Activated CD4-positive, alpha-beta T cell treated with anti-CD3 and anti-CD28 coated beads, Interleukin-2, amount 50 U/mL, for 16 hours (primary cell): ENCODE measurements at places on chromosomes 16 and 17.

DNA sequence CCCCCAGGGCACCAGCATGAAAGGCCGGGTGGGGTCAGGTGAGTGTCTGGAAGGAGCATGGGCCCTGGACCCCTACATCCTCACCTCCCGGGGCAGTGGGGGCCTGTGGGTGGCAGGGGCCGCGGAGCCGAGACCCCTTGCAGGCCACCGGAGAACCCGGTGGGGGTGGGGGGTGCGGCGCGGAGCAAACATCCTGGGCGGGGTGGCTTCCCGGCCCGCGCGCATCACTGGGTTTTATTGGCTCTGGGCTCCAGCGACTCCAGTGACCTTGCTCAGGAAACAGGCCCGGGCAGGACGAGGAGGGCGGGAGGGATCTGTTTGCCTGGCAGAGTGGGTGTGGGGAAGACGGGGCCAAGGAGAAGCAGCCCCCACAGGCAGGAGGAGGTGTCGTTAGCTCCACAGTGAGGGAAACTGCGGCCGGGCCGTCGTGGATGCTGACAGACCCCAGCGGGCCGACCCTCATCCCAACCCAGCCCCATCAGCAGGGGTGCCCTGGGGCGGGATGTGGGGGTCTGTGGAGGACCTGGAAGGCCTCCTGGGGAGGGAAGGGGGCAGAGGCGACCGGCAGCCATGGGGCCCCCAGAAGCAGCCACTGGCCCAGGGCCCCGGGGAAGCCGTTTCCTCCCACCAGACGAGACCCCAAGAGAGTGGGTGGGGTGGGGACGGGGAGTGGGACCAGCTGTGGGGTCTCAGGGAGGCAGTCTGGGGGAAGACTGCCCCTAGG, 10.6 kb downstream of the SSTR5 start:
- DNase-seq, result no peak

GRCh38 chr16:67529582-67530012, 968 bp downstream of the RIPOR1 start:
- DNase-seq, result no peak

DNA sequence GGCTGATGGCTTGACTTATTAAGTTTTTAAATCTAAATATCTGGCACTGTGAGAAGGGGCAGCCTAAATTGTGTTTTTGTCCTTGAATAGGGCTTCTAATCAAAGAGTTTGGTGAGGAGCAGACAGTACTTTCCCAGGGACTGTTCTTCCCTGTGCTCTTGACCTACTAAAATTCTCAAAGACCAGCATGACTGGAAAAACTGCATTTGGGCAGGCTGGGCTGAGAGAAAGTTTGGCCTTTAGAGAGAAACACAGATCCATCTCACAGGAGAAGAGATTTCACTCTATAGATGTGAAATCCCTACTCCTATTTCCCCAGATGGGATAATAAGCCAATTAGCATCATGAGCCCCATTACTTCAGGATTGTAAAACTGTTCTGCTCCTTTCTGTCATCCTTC, 7.3 kb downstream of the PCTP start:
- no peak for DNase-seq

GRCh38 chr16:28478506-28479180, 6.5 kb upstream of the NPIPB7 start:
- DNase-seq, result no peak

GRCh38 chr17:53749178-53749577, 73.5 kb upstream of the KIF2B start:
- DNase-seq, result no peak

- DNase-seq, result no peak
Observed at GRCh38 chr16:75206749-75207451, at the start of gene CTRB2. CTRB2 (minus strand) TSS chr16:75207161; CDS start chr16:75207141, 20 bp downstream.

GRCh38 chr16:6482696-6483468, 849.8 kb upstream of the RBFOX1 start:
- DNase-seq, result no peak

GRCh38 chr17:36907407-36907806, 29.9 kb upstream of the LHX1 start:
- no peak for DNase-seq
